Jurkat, Clone E6-1 (cell line): ENCODE measurements at places on chromosomes 4 and X.

GRCh38 chr4:181161669-181162068 lies 1081.5 kb upstream of the TENM3 start:
- DNase-seq: no peak

DNA sequence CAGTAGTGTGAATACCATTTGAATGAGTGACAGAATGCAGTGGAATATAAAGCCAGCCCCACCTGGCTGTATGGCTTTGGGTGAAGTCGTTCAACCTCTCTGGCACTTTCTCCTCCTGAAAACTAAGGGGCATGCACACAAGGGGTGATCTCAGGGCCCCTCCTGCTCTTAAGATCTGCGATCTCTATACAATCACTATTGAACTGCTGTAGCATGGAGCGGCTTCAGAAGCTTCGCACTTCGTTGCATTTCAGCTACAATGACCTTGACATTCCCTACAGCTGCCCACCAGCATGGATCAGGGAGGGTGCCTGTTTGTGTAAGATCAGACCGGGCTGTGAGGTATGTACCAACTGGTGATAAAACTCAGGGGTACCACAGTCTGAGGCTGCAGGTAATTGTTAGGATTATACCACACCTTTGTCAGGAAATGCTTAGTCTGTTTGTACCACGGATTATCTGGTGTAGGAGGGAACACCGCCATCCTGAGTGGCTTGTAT lies 85.2 kb downstream of the AASDH start:
- DNase-seq: no peak

DNA sequence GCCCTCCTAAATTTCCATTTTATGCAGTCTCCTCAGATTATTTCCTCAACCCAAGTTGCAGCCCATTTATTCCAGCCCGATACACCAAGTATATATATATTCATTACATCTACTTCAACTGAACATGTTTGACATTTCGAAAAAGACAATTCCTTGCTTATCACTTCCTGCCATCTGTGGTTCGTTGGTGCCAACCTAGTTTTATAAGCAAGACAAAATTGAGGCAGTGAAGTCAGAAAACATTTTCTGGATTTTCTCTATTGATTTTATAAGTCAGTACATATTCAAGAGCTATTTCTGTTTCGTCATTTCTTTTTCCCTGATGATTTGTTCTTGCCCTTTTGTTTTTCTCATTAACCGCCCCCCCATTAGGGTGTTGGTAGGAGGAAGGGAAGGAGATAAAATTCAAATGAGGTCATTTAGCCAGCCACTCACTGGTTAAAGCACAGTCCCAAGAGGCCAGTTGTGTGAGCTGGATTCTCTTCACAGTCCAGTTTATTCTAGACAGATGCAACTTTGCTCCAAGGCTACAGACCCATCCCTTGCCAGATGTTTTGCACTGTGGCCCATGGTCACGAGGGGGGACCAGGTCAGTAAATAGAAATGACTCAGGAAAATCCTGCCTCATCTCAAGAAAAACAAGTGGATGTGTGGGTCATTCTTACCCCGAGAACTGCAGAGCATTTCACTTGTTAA lies 20.3 kb upstream of the VEGFD start:
- peak; percentile 28 for DNase-seq

- DNase-seq: no peak
These were observed 2.4 kb downstream of the RAB33A start for GRCh38 chrX:130174045-130174704.

- DNase-seq: no peak
These were observed 126.8 kb downstream of the GPR143 start for GRCh38 chrX:9638871-9639270.

DNA sequence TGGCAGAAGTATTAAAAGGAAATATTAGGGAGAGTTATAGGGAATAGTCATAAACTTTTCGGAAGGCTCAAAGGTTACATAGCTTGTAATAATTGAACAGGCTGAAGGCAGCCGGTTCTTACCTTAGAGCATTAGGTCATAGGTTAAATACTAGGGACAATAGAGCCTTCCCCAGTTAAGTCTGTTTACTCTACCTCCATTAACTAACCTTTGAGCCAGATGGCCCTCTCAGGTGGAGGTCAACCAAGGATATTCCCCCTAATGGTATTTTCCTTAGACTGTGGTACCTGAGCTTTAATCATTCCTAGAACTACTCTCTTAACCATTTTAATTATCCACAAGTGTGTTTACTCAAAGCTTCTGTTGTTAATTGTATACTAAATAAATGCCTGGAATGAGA lies 920.9 kb upstream of the PABPC4L start:
- DNase-seq: no peak

DNA sequence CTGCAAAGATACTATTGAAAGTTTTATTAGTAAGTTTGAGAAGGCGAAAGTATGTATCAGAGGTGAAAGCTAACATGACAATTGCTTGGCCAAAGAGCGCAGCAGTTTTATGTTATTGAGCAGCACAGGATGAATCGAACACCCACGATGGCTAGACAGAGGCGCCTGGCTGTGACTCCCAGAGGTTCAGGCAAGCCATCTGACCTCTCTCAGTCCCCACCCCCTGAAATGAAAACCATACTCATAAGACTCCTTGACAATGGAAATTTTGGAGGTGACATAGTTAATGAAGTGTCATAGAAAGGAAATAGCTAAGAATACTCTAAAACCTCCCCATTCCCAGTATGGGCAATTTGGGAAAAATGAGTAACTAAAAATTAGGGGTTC lies 70.6 kb downstream of the MGST2 start:
- DNase-seq: no peak

DNA sequence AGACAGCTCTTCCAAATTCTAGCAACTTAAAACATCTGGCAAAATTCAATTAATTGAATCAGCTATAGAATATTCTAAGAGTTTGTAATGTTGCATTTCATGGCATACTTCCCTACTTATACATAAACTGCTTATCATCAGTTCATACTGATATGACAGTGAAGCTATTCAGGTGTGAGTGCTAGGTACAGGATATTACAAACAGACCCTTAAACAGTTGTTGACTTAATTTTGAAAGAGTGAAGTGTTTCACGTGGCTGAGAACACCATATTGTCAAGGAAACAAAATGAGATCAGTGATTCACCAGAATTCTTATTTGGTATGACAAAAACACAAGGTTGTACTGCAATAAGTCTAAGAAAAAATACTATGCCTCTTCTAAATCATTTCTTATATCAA lies 27.4 kb downstream of the CENPU start:
- DNase-seq: no peak

DNA sequence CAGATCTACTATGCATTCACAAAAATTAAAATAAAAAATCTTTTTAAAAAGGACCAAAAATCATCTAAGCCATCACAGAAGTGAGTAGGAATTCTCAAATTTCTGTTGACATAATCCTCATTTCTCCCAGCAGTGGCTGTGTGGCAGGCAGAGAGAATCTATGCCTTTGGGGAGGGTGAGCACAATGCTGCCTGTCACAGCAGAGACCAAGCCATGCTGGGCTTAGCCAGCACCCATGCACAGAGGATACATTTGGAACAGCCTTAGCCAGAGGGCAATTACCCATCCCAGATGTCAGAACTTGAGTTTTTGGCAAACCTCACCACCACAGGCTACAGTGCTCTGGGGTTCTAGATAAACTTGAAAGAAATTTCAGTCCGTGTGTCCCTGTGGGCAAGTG lies 1274.8 kb upstream of the ADGRL3 start:
- DNase-seq: no peak

GRCh38 chrX:23374291-23374690 lies 39.6 kb downstream of the PTCHD1 start:
- no peak for DNase-seq

GRCh38 chr4:70996018-70996360 lies 2.5 kb downstream of the DCK start:
- no peak for DNase-seq

GRCh38 chr4:20428436-20429160 lies 176.9 kb downstream of the SLIT2 start:
- no peak for DNase-seq

DNA sequence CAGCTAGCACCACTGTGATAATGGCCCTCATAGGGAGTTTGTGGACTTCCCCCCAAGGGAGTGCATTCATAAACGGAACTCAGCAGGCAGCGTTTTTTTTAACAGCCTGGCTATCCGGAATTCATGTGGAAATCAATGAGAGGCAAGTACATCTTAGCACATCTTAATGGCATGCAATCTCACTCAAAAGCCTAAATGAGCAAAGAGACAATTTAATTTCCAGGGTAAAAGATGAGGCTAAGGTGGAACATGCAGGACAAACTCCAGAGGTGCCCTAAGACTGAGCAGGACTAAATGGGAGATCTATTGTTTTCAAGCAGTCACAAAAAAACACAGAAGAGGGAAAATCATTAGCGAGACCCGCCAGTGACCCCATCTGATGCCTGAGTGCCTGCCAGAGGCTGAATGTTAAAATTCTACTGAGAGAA lies 243.5 kb upstream of the KCNIP4 start:
- DNase-seq: no peak

DNA sequence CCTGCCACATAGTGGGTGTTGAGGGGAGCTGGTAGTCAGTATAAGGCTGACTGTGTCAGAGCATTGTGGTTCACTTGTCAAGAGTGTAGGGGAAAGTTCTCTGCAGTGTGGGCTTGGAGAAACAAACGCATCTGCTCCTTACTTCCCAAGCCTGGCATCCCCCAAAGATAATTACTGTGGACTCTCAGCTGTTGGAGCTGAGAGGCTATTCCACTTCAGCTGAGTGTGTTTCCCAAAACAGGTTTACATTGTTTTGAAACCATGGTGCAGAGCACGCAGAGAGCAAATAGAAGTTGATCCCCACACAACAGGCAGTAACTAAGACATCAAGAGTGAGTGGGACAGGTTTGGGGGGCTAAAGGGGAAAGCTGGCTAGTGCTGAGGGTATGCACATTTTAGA lies 181.0 kb upstream of the EOLA2 start:
- no peak for DNase-seq

DNA sequence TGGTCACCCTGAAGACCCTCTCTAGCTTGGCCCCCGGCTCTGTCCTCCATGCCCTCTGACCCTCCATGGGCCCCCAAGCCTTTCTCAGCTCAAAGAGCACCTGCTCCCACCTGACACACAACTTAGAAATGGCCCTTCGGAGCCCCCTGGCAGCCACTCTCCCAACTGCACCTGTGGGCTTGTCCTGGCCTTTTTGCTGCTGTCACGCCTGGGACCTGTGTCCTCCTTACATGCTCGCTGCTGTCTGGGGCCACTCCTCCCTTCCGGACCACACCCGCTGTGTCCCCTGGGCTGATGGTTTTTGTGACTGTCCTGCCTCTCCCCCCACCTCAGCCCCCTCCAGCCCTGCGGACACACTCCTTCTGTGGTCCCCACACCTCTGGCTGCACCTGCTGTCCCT lies 106.2 kb upstream of the AFAP1 start:
- no peak for DNase-seq

DNA sequence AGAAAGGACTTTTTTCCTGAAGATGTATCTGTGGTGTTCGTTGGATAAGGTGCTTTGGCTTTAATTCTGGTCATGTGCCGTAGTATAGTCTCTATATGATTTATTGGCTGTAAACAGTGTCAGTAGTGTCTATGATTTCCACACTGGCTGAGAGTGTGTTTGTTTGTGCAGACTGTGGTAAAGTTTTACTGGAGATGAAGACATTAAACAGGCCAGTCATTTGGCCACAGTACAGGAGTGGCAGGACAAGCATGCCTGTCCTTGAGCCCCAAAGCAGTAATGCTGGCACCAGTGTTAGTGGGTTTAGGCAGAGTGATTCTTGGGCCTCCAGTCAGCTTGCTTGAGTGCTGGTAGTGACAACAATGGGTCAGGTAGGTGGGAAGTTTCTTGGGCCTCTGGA lies 1023.9 kb upstream of the GRID2 start:
- DNase-seq: no peak

DNA sequence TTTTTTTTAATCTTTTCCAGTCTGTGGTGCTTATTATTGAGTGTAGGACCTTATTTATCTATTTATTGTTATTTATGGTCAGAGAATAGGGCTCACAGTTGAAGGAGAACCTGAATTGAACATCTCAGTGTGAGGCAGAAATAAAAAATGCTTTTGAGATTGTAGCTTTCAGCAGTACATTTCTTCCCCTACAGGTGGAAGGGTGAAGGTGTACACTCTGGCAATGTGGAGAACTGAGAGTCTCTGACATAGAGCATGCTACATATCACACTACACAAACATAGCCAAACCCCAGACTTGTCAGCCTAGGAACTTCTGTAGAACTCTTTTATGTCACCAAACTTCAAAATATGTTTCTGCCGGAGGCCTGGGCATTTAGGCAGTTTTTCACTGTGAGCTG lies 140.2 kb downstream of the STIM2 start:
- DNase-seq: peak; percentile 28

- DNase-seq: no peak
These were observed at the start of gene CXCL5 for GRCh38 chr4:73998040-73999011. Gene CXCL5 (minus strand): TSS chr4:73998677. CDS start chr4:73998581, 96 bp downstream.

GRCh38 chrX:97021680-97022079 lies 138.0 kb downstream of the RPA4 start:
- DNase-seq: no peak

GRCh38 chrX:46712764-46713163 lies 46.2 kb downstream of the SLC9A7 start:
- no peak for DNase-seq

GRCh38 chr4:25449270-25449669 lies 72.2 kb downstream of the ANAPC4 start:
- no peak for DNase-seq

- no peak for DNase-seq
These were observed 1084.1 kb downstream of the TECRL start for GRCh38 chr4:63325140-63325539.

- DNase-seq: no peak
These were observed 19.1 kb downstream of the SPANXN2 start for GRCh38 chrX:143701460-143701859.

DNA sequence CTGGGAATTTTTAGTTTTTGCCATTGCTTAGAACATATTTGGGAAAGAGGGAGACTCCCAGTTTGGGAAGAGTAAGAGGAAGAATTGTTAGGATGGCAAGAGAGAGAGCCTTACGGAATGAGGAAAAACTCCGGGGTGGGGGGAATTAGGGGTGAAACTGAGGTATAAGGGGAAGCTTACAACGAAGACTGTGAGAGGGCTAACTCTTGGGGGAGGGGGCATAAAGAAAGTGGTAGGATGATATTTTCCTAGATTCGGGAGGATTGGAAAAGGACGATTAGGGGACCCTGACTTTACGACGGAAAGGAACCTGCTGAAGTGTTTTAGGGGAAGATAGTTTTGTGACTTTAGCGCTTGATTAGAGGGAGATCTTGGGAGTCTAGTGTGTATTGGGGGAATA lies 86.2 kb upstream of the HPRT1 start:
- DNase-seq: no peak

DNA sequence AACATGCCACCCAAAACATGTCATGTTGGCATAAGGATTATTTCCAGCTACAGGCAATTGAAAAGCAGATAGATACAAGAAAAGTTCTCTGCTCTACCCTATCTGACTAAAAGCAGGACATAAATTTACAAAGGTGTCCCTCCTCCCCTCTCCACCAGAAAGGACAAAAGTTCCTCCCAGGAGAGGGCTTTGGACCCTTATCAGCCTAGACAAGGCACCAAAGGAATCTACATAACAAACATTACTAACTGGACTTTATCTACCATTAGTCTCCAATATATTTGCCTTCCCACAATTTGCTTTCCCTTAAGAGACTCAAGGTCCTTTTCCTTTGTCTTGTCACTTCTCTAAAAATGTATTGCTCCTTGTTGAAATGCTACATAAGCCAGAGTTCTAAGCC lies 55.6 kb downstream of the ADGRA3 start:
- no peak for DNase-seq
